Upper lobe of left lung (tissue), 6 donors: ENCODE measurements at places on chromosomes 12 and 14.

- peak; percentile 8 for DNase-seq
These were observed 266.0 kb downstream of the ALG10 start for GRCh38 chr12:34287986-34288962.

DNA sequence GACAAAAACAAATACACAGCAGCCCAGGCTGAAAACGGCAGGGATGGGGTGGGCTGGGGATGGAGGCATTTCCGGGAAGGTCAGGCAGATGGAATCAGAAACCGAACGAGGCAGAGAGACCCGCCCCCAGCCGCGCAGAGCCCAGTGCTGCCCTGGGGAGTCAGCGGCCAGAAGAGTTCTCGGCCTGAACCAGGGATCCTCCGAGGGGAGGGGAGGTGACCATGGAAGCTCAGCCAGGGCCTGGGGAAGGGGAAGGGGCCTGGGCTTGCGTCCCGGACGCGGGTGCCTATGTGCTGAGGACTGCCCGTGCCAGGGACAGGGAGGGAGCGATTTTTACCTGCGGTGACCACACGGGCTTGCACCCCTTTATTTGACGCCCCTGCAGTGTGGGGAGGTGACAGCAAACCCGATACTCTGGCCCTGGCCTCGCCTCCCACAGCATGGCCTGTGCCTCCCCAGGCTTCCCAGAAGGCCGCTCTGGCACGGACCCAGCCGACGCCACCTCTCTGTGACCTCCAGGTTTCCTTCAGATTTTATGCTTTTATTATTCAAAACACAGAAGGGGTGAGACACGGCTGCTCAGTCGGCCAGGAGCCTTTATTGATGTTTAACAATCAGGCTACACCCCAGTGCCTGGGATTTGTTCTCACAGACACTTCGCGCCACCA lies 7.7 kb downstream of the LRCOL1 start:
- no peak for DNase-seq

DNA sequence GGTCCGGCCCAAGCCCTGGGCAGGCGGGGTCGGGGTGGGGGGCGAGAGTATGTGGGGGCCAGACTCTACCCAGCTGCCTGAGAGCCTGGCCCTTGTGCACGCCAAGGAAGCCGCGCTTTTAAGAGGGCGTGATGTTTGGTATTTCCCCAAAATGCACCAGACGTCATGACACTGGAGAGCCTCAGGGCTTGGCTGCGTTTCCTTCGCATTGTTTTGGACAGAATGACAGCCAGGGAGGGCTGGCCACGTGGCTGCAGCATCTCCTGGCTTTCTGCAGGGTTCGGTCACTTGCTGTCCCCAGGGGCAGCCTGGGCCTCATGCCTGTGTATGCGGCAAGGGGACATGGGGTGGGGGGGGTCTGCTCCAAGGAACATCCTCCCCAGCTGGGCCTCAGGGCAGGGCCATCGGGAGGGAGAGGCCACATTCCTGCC lies 16.1 kb upstream of the NUDT14 start:
- no peak for DNase-seq

GRCh38 chr12:101172316-101172715 lies 37.7 kb downstream of the SLC5A8 start:
- peak; percentile 23 for DNase-seq

- DNase-seq: peak; percentile 82
These were observed 16.9 kb downstream of the ASB2 start for GRCh38 chr14:93959239-93960107.

DNA sequence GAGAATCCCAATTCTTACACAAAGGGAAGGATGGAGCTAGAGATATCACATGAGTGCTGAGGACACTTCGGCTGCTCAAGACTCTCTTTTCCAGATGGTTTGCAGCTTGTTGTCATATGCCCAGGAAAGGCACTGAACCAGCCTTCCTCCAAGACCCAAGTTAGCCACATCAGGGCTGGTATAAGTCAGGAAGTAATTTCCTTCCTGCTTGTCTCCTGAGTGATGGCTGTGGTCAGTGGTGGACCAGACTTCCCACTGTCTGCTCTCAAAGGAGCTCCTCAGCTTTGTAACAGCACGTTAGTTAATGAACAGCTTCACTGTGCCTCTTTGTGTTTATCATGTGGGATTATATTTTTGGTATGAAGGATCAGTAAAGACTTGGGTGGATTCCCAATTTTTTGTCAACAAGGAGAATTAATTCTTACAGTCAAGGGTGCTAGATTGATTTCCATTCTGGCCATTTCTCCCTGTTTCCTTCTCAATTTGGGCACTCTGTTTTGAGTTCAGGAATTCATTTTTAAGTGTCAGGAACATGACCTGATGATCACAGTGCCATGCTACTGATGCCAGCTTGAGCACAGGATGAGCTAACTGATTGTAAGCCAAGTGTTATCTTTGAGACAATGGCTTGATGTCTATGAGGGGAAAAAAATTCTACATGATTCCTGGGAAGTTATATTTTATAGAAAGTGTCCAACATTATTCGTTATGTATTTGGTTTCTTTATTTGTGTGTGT lies 145.8 kb downstream of the GCH1 start:
- no peak for DNase-seq

DNA sequence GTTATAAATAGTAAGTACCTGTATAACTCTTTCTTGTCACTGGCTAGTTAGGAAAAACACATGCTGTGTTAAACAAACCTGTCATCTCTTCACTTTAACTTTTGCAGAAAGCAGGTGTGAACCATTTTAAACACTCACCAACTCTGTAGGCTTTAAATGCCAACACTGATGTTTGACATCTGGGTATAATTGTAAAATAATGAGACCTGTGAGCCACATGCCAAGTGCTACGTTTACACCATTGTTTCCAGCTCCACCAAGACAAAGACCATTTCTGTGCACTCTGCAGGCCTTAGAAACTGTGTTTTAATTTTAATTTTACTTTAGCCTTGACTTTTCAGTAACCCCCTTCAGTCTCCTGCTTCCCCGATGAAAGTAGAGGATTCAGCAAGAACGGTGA lies 11.0 kb downstream of the TPH2 start:
- no peak for DNase-seq

DNA sequence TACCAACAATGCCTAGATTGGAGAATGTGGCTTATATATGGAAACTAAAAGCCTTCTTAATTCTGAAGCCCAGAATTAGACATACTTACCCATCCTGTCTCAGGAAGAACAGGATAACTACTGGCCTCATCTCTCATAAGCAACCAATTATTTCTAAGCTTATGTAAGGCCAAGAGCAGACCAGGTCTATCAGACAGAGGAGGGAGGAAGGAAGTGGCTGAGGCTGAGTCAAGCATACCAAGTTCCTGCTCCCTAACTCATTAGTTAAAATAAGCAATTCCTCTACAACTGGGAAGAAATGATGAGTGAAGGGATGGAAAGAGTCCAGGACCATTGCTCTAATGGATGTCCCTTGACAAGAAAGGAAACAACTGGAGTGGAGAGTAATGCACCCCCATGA lies 27.0 kb upstream of the INSM2 start:
- no peak for DNase-seq

DNA sequence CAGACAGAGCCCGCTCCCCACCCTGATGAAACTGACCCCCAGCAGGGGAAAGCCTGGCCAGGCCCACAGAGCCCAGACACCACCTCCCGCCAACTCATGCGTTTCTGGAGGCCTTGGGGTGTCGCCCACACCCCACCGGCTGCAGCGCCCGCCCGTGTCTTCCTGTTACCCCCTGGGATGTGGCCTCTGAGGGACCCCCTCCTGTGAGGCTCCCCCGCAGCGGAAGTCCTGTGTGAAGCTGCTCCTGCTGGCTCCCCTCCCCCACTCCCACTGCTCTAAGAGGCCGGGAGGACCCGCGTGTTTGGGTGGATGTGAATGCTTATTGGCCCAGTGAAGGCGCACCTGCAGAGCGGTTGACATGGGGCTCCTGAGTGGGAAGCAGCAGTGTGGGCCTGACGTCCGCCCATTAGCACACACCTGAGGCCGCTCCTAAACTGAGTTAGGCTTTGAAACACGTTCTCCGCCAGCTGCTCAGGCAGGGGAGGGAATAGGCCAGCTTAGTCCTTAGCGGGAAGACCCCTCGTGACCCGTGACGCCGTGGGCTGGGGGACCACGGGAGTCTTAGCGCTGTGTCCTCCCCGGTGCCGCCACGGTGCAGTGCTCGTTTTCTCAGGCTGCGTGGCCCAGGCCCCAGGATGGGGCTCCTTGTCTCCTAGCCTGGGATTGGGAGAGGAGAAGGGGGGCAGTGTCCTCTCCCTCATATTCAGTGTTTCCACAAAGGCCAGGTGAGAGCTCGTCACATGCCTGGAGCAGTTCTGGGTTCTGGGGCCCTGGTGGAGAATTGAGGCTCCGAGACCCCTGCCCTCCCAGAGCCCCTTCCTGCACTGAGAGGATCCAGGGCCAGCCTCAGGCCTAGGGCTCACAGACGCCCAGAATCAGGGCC lies 323.4 kb upstream of the SFSWAP start:
- DNase-seq: peak; percentile 76

- DNase-seq: no peak
These were observed 8.3 kb downstream of the MAP4K5 start for GRCh38 chr14:50524060-50524459.

DNA sequence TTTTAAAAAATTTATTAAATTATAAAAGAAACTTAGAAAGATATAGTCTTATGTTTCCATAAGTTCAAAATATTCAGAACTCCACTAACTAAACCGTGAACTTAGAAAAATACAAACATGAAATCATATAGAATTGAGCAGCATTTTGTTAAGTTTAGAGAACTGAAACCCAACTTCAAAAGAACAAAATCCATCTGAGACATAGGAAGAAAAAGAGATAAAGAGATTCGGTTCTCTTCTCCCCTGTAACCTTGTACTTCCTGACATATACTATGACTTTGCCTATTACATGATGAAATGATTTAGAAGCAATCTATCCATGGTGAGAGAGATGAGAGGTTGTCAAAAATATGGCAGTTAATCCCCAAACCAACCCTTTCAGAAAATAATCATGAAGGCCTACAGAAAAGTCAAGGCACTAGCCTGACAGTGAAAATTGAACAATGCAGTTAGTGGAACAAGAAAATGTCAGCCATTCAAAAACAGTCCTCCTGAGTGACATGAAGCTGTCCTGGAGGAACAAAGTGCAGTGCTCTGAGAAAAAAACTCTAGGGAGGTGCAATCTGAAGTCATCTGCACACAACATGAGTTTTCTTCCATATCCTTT lies 44.0 kb downstream of the C12orf50 start:
- DNase-seq: no peak

- no peak for DNase-seq
These were observed 17.2 kb upstream of the SINHCAF start for GRCh38 chr12:31343139-31343538.

GRCh38 chr14:67641902-67642749 lies 22.4 kb downstream of the ARG2 start:
- no peak for DNase-seq

GRCh38 chr14:68866991-68867533 lies 74.2 kb upstream of the ZFP36L1 start:
- no peak for DNase-seq

- DNase-seq: no peak
These were observed 122.4 kb downstream of the ANO6 start for GRCh38 chr12:45338272-45338671.

GRCh38 chr12:58576916-58577315 lies 343.4 kb downstream of the LRIG3 start:
- no peak for DNase-seq

DNA sequence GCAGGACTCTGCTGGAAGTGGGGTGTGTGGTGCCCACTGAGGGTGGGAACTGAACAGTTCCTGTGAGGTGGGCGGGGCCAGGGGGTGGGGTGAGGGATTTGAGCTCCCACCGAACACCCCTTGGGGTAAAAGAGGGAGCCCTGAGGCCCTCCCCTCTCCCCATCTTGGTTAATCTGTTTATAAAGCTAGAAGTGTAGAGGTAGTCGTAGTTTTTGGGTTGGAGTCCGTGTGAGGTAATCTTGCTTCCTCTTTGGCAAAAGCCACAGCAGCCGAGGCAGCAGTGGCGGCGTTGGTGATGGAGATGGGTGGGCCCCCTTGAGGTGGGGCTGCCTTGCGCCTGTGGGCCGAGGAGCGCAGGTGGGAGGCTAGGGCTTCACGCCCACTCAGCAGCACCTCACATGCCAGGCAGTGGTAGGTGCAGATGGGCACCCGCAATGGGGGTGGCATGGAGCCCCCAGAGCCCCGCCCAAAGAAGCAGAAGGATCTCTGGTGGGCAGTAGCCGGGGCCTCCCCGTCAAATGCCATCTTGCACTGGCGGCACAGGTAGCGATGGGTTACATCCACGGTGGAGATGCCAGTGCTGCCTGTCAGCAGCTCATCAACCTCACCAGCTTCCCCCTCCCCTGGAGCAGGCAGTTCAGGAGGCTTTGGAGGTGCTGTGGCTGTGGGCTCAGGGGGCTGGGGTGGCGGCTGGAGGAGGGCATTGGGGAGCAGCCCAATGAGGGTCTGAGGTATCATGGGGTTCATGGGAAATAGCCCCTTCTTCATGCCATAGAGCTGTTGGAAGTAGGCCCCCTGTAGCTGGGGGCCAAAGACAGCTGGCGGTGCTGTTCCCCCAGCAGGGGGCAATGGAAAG lies 29.6 kb downstream of the ZFHX2 start:
- DNase-seq: no peak

DNA sequence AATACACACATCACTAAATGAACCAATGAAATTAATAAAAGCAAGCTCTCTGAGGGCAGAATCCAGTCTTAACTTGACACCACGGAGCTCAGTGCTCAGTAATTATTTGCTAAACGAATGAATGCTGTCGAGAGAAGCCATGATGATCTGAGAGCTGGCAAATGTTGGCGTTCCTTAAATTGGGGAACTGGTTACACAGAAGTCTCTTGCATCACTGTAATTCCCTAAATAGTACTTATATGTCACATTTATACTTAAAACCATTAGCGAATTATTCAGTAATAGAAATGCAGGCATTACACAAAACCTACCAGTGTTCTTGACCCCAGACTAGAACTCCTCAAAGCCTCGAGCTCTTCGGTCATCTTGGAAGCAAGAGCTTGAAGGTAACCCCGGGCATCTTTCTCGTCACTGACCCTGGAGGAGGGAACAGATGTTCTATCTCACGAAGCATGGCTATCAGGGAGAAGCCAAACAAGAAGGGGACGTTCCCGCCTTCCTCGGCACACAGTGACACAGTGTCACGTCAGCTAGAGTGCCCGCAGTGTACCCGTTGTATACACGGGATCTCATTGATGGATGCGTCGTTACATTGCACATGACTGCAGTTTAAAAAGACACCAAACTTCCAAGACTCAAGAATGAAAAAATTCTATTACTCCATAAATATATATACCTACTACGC lies 43.6 kb downstream of the AMN start:
- no peak for DNase-seq

DNA sequence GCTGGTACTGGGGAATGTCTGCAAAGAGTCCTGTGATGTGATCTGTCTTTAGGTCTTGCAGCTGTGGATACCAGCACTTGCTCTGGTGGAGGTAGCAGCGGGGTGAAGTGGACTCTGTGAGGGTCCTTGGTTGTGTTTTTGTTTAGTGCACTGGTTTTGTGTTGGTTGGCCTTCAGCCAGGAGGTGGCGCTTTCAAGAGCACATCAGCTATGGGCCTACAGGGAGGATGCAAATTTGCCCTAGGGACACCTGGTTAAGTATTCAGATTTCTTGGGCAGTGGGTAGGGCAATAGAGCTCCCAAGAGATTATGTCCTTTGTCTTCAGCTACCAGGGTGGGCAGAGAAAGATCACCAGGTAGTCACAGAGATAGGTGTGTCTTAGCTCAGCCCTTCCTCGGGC lies 63.8 kb downstream of the PTGER2 start:
- no peak for DNase-seq

GRCh38 chr12:70890895-70891832 lies 29.4 kb downstream of the PTPRR start:
- DNase-seq: no peak

GRCh38 chr14:91361233-91361811 lies 56.3 kb downstream of the CCDC88C start:
- peak; percentile 91 for DNase-seq
